Hypothalamus (tissue), 51 donors: ENCODE measurements at places on chromosomes 11 and 22.

GRCh38 chr11:97909614-97910399 is 1110.9 kb upstream of the CNTN5 start:
- DNase-seq = no peak

- peak; percentile 43 for DNase-seq
Observed at GRCh38 chr11:79173615-79174014, 267.2 kb downstream of the TENM4 start.

DNA sequence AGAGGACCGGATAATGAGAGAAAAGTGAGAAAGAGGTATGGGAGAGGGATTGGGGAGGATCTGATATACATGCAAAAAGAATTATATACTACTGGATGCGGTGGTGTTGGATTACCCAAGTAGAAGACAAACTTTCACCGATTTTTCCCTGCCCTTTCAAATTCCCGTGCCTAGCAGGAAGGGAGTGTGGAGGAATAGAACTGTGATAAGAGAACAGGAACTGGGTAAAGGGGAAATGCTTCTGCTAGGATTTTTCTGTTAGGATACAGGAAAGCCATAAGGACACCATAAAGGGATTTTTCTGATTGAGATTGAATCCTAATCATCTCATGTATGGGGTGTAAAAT is 480 bp upstream of the MTMR2 start:
- DNase-seq = no peak

GRCh38 chr11:91859666-91860065 is 365.0 kb upstream of the FAT3 start:
- no peak for DNase-seq

DNA sequence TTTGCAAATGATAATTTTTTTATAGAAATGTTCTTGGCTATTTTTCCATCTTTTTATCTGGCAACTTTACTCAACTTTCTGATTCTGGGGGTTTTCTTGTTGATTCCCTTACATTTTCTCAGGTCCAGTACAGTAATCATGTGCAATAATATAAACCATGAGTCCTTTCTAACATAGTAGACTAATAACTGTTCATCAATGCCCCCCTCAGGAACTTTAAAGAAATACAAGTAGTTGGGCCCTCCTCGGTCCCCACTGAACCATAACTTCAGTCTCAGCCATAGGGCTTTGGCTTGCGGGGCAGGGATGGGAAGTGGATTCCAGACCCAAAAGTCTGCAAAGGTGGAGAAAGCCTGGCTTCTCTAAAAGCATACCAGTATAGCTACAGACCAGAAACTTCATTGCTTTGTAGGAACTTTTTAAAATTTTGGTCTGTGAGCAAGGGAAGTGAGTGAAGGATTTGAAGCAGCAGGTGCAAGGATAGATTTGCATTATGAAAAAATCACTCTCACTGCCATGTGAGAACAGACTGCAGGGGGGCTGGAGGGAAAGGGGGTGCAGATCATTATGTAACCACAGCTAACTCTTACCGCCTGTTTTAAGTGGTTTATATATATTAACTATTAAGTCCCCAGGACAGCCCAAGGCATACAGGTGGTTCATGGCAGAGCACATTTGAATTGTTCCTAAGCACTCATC is 10.4 kb upstream of the TUB start:
- no peak for DNase-seq

GRCh38 chr11:102010776-102011494 is 36.3 kb upstream of the CFAP300 start:
- no peak for DNase-seq

DNA sequence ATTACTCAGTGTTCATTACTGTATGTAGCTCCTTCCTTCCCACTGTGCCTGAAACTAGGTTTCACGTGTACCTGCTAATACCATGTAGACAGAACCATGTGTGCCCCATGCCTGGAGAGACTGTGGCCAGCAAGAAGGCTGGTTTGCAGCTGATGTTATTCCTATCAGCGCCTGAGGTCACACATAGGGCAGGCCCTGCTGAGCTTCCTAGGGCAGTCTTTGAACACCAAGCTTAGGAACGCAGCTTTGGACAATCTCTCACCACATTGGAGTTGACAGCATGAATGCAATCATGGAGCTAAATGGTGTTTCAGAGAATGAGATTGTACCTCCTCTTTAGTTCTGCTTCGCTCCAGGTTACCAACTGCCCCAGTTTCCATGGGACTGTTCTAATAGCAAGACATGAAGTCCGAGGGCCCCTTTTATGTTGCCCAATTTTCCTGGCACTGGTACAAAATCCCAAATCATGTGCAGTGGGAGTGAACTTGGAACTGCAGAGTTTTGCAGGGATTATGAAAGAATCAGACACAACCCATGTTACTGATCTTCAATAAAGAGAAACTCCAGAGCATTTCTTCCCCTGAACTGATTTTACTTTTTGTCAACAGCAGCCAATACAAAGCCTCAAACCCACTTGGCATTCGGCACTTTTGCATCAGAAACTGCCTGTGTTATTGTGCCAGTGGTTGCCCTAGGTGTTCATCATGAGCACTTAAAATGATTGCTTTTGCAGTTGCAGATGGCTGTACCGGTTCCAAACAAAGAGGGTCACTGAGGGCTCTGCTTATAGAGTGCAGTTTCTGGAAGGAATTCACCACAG is 154.2 kb upstream of the TTC12 start:
- DNase-seq = no peak

DNA sequence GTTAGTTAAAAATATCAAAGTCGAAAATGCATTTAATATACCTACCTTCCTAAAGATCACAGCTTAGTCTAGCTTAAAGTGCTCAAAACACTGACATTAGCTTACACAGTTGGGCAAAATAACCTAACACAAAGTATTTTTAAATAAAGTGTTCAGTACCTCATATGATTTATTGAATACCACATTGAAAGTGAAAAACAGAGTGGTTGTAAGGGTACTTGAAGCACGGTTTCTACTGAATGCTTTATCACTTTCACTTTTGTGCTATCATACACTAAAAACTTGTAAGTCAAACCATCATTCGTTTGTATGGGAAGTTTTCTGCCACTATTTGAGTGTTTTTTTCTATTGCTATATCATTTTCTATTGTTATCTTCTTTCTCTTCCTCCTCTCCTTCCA is 36.6 kb downstream of the ZBTB44 start:
- no peak for DNase-seq

DNA sequence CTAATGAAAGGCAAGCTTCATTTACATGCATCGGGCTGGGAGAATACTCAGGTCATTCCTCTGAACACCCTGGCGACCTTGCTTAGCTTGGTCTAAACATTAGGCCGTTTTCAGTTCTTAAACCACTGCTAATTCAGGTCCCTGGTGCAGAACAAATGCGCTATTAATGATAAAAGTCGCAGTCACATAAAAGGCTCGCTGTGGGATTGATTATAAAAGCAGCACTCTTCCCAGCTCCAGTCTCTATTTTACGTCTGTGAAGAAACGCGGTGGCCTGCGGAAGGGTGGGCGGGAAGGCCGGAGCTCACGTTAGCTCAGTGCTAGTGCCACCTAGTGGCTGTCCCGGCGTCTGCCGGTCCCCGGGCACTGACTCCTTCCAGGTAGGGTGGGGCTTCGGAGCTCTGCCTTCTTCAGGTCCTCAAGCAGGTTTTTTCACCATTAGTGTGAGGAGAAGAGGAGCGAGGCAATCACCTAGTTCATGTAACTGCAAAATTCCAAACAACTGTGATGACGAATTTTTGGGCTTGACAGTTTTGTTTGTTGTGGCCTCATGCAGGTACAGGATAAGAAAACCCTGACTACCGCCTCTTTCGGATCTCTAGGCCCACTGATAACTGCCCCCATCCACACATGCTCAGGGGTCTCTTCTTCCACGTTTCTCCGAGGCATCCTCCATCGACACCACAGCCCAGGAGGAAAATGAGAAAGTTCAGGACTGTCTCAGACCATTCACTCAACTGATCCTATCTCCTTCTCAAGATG is 66.5 kb upstream of the CLMP start:
- peak; percentile 69 for DNase-seq

- no peak for DNase-seq
Observed at GRCh38 chr11:72788241-72788640, 5.6 kb downstream of the STARD10 start.

GRCh38 chr22:31005535-31005934 is 36.5 kb downstream of the TUG1 start:
- no peak for DNase-seq

DNA sequence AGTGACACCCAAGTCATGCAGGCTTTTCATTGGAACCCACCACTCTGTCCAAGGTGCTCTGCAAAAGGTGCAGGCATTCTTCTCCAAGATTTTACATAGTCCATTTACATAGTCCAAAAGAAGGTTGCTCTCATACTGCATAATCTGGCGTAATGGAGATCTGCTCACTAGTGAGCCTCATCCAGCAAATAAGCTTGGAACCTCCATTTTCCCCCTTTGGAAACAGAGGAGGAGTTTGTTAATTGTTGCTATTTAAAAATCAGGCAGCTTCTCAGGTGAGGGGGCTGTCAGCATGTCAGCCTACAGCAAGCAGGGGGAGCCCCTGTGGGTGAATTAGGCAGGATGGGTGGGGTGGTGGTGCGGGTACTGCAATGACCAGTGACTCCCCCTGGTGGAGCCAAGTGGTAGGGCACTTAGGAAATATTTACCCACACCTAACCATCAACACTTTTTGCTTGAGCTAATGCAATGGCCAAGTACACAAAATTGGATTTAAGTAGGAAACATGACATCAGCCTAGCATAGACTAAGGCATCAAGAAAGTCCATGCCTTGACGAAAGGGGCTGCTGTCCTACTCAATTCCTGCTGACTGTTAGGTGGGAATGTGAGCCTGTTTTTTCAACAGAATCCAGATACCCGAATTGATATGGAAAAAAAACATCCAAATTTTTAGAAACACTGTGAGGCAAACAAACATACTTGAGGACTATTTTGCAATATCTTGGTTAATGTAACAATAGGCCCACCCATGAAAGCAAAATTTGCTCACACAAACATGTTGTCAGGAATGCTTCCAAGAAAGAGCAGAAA is 64.5 kb downstream of the AMBRA1 start:
- no peak for DNase-seq

DNA sequence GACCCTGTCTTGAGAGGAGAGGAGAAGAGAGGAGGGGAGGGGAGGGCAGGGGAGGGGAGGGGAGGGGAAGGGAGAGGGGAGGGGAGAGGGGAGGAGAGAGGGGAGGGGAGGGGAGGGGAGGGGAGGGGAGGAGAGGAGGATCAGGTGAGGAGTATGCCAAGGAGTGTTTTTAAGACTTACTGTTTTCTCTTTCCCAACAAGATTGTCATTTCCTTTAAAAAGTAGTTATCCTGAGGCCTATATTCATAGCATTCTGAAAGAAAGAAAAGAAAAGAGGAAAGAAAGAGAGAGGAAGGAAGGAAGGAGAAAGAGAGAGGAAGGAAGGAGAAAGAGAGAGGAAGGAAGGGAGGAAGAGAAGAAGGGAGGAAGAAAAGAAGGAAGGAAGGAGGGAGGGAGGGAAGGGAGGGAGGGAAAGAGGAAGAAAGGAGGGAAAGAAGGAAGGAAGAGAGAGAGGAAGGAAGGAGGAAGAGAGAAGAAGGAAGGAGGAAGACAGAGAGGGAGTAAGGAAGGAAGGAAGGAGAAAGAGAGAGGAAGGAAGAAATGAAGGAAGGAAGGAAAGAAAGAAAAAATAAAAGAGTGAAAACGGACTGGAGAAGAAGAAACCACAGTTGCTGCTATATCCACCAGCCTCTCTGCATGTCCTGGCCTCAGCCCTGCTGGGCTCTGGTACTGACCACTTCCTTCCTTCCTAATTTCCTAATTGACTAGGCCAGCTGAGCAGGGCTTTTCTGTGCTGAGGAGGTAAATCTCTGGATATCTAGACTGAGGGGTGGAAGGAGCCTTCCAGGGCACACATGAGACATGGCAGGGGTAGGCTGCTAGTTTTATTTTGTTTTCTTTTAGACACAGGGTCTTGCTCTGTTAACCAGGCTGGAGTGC is 1.1 kb upstream of the SAA1 start:
- no peak for DNase-seq

- no peak for DNase-seq
Observed at GRCh38 chr11:34745195-34745594, 124.3 kb downstream of the EHF start.

DNA sequence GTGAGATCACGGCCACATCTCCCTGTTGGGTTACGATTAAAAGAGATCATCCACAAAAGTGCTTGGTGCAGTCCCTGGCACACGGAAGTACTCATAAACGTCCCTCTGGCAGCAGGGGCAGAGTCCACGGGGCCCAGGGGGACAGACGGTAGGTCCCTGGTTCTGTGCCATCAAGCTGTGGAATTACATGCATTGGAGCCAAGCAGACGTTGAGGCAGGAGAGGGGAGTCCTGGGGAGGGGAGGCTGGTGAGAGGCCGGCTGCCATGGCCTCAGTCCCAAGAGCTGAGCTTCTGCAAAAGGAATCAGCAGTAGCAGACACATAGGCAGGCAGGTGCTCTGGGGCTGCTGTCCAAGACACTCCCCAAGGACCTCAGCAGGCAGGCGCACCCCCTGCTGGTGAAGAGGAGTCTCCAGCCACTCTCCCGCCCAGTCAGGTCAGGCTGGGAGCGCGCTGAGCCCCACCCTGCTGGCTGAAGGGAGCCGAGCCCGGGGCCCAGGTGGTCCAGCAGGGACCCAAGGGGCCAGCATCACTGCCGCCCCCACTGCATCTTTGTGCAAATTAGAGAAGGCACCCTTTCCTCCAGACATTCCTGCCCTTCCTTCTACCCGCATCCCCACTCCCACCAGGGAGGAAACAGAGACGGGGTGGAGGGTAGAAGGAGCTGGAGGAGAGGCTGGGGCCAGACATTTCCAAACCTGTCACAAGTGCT is 7.6 kb upstream of the KCTD17 start:
- no peak for DNase-seq

DNA sequence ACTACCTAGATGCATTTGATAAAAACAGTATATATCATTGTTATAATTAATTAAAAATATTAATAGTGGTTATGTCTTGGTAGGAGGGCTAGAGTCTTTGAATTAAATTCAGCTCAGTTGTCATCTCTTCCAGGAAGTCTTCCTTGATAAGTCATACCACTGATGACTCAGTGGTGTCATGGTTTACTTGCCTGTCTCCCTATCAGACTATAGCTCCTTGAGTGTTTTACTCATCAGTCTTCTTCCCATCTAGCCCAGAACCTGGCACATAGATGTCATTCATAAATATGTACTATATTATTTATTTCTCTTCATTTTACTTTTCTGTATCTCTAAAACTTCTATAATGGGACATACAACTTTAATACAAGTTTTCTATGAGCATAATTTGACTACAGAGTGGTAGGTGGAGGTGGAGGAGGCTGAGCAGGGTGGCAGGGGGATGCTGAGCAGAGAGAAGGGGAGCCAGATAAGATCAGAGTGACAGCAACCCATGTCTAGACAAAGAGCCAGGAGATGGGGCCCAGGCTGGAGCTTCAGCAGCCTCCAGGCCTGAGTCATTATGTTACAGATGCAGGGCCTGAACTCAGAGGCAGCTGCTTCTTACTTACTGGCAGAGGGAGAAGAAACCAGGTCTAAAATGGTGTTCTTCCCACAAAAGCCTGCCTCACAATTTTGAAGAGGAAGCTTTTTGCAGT is 82.3 kb upstream of the PHOX2A start:
- no peak for DNase-seq

- no peak for DNase-seq
Observed at GRCh38 chr11:12019866-12020416, 11.5 kb upstream of the DKK3 start.
